ENCODE measurements at places on chromosomes 5 and 9.

DNA sequence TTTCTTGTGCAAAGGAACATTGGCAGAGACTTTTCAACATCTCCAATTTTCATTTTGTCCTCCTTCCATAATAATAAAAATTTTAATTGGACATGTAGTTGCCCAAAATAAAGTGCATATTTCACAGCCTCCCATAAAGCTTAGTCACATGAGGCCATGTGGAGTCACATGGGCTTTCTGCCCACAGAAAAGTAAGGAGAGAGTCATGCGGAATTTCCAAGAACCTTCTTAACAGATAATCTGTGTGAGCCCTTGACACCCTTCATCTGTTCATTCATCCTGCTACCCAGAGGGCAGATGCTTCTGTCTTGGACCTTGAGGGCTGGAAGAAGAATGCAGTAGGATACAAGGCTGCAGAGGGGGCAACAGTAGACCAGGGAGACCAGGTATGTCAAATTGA lies 60.7 kb downstream of the APTX start:
- no peak for DNase-seq

DNA sequence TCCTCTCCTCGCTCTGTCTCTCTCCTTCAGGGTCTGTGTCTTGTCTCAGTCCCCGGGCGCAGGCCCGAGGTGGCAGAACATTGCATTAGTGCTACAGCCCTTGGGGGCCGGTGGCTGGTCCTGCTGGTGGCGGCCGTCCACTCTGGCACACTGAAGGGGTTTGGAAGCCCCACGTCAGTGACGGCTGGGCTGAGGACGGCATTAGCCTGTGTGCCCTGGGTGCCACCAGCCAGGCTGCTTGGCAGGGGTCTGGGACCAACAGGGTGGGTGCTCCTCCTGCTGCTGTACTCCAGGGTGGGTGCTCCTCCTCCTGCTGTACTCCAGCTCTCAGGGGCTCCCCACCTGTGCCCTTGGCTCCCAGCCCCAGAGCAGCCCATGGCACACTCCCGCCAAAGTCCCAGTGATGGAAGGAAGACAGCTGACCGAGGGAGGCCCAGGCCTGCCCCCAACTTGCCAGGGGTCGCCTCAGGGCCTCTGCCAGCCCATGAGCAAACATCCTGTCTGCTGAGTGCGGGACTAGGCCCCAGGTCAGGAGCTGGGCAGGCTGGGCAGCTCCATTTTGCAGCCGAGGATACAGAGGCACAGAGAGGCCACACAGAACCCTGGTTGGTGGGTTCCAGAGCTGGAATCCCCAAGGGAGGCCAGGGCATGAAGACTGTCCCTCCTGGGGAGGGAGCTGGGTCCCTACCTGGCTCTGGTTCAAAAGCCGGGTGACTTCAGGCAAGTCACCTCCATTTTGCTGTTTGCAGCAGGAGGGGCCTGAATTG lies 27.3 kb downstream of the SARDH start:
- DNase-seq = no peak

DNA sequence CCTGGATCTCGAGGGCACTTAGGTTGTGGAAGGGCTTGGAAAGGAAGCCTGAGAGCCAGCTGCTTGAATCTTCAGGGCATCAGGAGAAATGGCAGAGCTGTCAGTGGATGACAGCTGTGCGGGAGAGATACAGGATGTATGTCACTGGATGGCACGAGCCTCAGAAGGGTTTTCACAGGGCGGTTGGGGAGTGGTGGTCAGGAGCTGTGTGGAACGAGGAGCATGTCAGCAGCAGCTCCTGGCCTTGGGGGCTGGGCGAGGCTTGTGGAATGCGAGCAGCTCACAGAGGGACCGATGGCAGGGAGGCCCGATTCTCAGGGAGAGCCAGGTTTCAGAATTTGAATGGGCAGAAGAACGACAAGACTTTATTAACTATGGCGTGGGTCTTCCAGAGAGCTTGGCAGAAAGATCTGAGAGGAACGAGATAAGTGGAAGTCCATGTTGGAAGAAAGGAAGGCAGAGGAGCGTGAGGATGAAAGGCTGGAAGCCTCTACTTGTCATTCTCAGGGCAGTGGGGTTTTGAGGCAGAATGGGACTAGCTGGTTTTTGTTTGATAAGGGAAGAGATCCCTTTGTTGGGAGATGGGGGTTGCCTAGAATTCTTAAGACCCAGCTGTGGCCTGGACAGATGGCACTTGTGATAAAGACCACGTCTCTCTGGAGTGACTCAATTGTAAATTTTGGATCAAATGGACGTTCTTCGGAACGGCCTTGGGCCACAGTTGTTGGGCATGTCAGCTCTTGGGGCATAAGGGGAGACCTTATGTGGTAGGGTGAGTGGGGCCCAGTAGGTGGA lies 60.3 kb downstream of the SNX30 start:
- no peak for DNase-seq

- DNase-seq = no peak
Measured at GRCh38 chr5:139690803-139691629, 42.9 kb downstream of the CXXC5 start.

Data from activated T-cell treated with anti-CD3 and anti-CD28 coated beads, Interleukin-2, amount 50 U/mL, for 72 hours (primary cell).